ENCODE measurements at places on chromosomes 2 and 18.
A peak's percentile ranks its signal among the peaks of the same experiment; 100 is the strongest.

GRCh38 chr2:217922101-217923006 is 80.4 kb downstream of the TNS1 start:
- no peak for DNase-seq

DNA sequence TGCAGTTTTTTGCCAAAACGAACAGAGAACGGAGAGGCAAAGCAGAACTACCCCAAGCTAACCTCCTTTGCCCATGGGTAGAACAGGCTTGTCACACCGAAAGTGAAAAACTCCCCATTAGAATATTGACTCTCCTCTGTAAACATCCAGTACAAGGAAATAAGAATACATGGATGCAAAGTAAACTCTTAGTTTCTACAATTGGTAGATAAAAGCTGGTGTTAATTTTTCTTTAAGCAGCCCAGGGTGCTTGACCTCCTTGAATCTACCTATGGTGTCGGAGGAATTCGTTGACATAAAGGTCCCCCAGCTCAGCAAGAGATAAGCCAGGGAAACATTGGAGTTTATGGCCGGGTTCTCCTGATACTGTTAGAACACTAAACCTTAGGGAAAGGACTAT is 48.4 kb upstream of the DSG1 start:
- DNase-seq: no peak

DNA sequence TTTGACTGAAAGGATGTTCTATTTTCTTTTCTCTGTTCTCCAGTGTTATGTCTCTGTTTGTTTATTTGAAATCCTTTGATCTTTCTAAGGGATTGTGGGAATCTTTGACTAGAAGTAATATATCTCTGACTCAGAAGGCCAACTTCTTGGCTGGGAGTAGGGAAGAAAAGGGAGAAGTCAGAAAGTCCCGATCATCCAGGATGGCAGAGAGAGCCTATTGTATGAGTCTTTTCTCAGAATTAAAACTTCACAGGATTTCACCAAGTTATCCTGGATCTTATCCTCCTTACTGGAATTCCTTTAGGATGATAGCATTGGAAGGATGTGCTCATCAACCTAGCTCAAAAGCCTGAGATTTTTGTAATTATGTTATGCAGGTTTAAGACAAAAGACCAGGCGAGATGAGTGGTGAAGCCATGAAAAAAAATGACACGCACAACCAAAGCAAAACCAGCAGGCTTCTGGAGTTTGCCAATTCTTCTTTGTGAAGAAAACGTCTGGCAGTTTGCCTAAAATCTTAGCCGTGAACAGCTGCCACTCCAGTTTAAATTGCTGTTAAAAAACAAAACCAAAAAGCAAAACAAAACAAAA is 383.6 kb upstream of the SMIM21 start:
- no peak for DNase-seq

- no peak for DNase-seq
Observed at GRCh38 chr2:200746301-200746700, 65.4 kb upstream of the BZW1 start.

DNA sequence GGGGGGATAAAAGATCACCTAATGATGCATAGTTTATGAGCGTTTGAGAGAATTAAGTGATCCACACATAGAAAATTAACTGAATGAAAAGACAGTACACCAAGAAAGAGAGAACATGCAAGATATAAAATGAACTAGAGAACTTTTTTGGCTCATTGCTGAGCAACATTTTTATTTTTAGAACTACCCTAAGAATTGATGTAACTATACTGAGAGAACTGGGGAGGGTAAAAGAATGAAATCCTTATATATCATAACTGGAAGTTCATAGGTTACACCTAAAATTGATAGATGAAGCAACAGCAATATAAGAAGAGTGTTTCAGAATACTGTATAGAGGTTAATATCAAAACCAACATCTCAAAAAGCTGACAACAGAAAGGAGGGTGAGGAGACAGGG is 55.6 kb downstream of the USP34 start:
- DNase-seq: no peak

- no peak for DNase-seq
Observed at GRCh38 chr2:185279999-185280398, 458.6 kb upstream of the FSIP2 start.

DNA sequence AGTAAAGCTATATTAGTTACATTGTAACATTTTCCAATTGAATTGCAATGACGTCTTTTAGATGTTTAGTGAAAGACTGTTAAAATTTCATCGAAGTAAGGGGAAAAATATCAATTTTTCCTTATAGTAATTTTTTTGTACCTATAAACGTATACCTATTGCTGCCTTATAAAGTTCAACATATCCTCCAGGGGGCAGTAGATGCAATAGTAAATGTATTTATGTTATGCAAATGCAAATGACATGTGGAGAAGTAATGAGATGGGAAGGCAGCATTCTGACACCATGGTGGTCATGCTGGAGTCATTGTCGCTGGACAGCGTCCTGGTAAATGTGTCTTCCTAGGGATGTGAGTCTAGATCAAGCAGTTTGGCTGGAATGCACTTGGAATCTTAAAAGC is 38.7 kb downstream of the MSTN start:
- no peak for DNase-seq

DNA sequence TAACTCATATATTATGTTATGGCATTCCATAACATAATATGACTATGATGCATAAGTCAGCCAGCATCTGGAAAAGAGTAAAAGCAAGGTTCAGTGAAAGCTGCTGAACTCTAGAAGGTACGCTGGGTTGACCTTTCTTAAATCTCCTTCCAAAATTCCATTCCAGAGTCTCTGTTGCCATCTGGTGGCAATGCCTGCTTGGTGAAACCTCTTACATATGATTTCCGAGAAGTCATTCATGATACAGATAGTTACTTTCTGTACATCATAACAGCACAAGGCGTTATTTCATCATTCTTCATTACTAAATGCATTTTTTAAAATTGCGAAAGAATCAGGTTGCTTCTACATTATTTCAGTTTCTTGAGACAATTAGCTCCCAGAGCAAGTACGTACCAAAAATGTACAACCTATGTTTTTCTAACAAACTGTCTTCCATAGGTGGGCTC is 7.0 kb upstream of the EPG5 start:
- DNase-seq: no peak

DNA sequence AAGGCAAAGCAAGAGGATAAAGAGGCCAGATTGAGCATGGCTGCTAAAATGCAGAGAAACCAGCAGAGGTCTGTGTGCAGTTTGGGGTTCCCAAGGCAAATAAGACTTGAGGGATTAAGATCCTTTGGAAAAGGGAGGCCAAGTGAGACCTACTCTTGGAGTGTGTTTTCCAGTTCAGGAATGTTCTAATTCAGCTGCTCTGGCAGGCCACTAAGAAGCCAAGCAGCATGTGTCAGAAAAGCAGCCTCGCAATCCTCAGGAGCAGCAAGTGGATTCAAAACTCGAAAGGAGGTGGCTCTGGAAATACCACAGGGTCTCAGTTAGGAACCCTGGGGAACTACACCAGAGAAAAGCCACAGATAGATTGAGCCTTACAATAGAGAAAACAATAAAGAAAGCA is 569.2 kb downstream of the METTL4 start:
- DNase-seq: no peak

DNA sequence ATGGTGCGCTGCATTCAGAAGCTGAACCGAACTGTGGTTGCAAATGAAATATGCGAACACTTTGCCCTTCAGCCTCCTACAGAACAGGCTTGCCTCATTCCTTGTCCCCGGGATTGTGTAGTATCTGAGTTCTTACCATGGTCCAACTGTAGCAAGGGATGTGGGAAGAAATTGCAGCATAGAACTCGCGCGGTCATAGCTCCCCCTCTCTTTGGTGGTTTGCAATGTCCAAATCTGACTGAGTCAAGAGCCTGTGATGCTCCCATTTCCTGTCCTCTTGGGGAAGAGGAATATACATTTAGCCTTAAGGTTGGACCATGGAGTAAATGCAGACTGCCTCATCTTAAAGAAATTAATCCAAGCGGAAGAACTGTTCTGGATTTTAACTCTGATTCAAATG is 291.4 kb downstream of the THSD7B start:
- DNase-seq: no peak

DNA sequence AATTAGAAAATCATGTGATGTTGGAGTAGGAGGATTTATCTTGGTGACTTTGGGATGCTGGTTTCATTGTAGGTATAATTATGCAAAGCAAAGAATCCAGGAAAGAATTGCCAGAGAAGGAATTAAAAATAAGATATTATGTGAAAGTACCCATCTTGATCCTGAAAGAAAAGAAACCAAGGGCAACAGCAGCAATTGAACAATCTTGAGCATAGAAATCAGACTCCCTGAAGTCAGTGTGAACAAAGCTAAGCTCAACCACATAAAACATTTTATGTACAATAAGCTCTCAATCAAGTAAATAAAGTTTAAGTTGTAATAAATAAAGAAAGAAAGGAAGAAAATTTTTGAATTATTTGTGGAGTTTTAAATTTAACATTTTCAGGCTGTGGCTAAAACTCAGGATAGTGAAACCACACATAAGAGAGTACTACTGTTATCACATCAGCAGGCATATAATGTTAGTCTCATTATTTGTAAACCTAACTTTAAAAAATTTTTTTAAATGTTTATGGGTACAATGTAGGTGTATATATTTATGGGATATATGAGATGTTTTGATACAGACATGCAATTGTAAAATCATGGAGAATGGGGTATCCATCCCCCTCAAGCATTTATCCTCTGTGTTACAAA is 32.8 kb upstream of the GPR55 start:
- no peak for DNase-seq

- no peak for DNase-seq
Observed at GRCh38 chr18:52824126-52824525, 484.1 kb downstream of the DCC start.

- no peak for DNase-seq
Observed at GRCh38 chr18:51739044-51739666, 541.7 kb upstream of the MEX3C start.

GRCh38 chr2:224948859-224949258 is 93.4 kb downstream of the DOCK10 start:
- DNase-seq: no peak

- DNase-seq: no peak
Observed at GRCh38 chr18:23977103-23977502, 37.5 kb upstream of the TTC39C start.

DNA sequence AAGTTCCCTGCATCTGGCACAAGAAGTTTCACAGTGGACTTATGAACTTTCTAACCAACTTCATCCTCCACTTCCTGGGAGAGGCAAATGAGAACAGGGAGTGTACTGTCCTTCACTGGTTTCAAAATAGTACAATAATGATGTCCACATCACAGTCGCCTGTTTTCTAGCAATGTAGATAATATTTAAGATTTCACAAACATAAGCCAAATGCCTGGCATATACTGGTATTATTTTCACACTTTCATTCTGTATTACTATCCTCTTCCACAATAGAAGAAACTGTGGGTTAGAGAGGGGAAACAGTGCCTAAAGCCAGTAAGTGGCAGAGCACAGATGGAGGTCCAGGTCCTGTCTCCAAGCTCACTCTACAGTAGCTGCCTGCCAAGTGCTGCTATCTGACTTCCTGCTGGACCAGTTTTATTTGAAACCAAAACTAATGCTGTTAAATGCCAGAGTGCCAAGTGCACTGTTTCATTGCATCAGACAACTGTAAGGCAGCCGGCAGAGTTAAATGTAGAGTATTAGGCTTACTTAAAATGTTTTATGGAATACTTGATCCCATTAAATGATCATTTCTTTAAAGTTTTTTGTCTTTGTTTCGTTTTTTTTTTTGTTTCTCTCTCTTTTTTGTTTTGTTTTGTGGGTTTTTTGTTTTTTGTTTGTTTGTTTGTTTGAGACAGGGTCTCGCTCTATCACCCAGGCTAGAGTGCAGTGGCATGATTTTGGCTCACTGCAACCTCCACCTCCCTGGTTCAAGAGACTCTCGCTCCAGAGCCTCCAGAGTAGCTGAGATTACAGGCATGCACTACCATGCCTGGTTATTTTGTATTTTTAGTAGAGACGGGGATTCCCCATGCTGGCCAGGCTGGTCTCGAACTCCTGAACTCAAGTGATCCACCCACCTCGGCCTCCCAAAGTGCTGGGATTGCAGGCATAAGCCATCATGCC is 15.1 kb downstream of the COBLL1 start:
- DNase-seq: peak; percentile 60

All from heart right ventricle (tissue), 16 donors.